Caudate nucleus (tissue), 63 donors: ENCODE measurements at places on chromosomes 11 and 22.

DNA sequence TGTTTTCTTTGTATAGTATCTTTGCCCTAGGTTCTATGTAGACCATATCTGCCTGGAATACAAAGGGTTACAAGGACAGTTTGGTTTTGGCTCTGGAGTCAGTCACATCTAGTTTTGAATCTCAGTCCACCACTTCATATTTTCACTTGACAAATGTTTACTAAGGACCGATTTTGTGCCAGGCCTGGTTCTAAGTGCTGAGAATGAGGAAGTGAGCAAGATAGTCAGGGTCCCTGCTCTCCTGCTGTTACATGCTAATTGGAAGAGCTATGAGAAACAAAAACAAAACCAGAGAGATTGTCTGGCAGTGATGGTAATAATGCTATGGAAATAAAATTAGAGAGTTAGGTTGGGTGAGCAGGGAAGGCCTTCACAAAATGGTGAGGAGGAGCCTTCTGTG is 66.1 kb upstream of the ARHGAP20 start:
- no peak for DNase-seq

DNA sequence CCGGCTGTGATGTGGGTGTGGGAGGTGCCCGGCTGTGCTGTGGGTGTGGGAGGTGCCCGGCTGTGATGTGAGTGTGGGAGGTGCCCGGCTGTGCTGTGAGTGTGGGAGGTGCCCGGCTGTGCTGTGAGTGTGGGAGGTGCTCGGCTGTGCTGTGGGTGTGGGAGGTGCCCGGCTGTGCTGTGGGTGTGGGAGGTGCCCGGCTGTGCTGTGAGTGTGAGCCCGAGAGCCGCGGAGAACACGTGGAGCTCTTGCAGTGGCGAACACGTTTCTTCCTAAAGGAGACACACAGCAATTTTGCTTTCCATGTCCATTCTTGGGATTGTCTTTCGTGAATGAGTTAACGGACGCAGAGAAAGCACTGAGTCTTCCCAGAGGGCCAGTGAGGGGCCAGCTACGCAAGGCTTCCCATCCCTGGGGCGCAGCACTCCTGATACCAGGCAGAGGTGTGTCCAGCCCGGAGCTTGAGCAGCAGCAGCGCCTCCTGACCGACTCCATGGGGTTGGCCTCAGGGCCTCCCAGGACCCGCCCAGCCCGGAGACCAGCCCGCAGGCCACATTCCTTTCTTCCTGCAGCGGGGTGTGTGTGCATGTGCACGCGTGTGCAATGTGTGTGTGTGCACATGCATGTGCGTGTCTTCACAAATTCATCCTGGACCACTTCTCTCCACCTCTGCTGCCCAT is 245.0 kb upstream of the B3GAT1 start:
- no peak for DNase-seq

GRCh38 chr11:63907808-63908530 is 9.0 kb downstream of the RCOR2 start:
- DNase-seq: peak; percentile 69

GRCh38 chr22:20953668-20954500 is 13.2 kb upstream of the AIFM3 start:
- DNase-seq: no peak

GRCh38 chr22:21726650-21727049 is 8.9 kb downstream of the YPEL1 start:
- DNase-seq: no peak

- DNase-seq: no peak
Measured at GRCh38 chr11:44760477-44760872, 33.7 kb downstream of the TSPAN18 start.

- DNase-seq: no peak
Measured at GRCh38 chr11:59151761-59152160, 9.1 kb downstream of the FAM111A start.

DNA sequence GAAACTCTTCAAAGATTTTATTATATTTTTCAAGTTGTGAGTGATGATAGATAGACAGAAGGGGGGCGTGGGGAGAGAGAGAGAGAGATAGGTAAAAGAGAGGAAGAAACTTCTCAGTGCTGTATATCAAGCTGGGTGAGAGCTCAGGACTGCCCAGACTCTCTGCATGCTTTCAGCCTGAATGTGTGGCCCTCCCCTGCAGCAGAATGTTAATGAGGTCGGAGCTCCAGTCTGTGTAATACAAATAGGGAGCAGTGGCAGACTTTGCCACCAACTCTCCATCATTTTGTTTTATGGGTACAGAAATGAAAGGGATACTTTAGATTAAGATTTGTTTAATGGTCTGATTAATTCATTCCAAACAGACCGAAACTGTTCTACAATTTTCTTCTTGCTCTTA is 752.8 kb downstream of the OPCML start:
- no peak for DNase-seq

- no peak for DNase-seq
Measured at GRCh38 chr11:14578541-14578956, 58.4 kb upstream of the PSMA1 start.

DNA sequence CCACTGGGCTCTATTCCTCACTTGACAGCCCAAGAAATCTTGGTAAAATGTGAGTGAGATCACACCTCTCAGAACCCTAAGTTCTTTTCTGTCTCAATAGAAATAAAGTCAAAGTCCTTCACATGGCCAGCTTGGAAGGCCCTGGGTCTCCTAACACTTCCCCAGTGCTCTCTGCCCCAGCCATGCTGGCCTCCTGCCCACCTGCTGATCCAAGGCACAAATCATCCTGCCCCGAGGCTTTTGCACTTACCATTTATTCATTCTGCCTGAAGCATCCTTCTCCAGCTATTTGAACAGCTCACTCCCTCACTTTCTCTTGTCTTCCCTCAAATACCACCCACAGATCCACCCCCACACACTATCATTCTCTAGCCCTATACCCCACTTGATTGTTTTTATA is 26.4 kb downstream of the ISX start:
- DNase-seq: no peak

- no peak for DNase-seq
Measured at GRCh38 chr11:102194990-102195389, 84.7 kb downstream of the YAP1 start.

DNA sequence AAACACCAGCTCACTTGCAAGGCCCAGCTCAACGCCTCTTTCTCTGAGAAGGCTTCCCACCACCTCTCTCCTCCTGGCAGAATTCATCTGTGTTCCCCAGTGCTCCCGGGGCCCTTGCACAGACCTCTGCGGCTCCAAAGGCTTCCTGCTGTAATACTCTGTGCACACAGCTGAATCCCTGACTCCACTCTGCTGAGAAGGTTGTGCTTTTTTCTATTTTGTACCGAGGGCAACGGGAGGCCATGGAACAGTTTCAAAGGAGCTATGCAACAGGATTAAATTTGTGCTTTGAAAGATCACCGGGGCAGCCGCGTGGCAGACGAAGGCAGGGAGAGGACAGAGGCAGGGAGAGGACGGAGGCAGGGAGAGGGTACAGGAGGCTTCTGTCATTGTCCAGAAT is 49.2 kb upstream of the SYT7 start:
- no peak for DNase-seq

DNA sequence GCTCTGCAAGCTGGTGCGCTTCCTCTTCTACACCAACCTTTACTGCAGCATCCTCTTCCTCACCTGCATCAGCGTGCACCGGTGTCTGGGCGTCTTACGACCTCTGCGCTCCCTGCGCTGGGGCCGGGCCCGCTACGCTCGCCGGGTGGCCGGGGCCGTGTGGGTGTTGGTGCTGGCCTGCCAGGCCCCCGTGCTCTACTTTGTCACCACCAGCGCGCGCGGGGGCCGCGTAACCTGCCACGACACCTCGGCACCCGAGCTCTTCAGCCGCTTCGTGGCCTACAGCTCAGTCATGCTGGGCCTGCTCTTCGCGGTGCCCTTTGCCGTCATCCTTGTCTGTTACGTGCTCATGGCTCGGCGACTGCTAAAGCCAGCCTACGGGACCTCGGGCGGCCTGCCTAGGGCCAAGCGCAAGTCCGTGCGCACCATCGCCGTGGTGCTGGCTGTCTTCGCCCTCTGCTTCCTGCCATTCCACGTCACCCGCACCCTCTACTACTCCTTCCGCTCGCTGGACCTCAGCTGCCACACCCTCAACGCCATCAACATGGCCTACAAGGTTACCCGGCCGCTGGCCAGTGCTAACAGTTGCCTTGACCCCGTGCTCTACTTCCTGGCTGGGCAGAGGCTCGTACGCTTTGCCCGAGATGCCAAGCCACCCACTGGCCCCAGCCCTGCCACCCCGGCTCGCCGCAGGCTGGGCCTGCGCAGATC is 16.5 kb downstream of the P2RY2 start:
- no peak for DNase-seq

- no peak for DNase-seq
Measured at GRCh38 chr11:117733316-117733715, 63.7 kb downstream of the DSCAML1 start.

- peak; percentile 71 for DNase-seq
Measured at GRCh38 chr11:125457814-125458343, 38.2 kb downstream of the FEZ1 start.

DNA sequence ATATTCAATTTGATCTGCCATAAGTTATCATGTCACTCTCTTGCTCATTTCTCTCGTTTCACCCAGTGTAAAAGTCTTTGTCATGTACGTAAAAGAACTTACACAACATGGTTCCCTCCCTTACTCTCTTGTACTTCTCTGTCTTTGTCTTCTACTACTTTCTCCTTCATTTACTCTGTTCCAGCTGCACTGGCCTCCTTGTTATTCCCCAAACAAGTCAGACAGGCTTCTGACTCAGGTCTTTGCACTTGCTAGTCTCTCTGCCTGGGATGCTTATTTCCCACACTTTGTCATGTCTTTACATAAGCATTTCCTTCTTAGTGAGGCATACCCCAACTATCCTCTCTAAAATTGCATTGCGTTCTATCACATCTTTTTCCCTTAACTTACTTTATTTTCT is 117.3 kb downstream of the CYP2R1 start:
- no peak for DNase-seq

GRCh38 chr11:20474882-20475517 is 87.5 kb downstream of the PRMT3 start:
- DNase-seq: no peak

DNA sequence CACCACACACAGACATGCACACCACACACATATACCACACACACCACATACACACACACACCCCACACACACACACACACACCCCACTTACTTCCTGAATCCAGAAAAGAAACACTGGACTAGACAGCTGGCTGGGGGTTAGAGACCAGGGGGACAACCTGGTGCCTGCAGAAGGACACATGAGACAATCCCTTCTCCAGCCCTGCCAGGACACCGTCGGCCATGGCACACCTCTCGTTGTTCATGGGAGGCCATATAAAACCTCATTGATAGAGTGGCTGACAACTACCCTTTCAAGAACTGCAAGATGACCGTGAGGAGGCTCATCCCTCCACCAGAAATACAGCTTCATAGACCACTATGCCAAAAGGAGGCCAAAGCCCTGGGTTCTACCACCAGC is 54.3 kb downstream of the IGSF9B start:
- no peak for DNase-seq

DNA sequence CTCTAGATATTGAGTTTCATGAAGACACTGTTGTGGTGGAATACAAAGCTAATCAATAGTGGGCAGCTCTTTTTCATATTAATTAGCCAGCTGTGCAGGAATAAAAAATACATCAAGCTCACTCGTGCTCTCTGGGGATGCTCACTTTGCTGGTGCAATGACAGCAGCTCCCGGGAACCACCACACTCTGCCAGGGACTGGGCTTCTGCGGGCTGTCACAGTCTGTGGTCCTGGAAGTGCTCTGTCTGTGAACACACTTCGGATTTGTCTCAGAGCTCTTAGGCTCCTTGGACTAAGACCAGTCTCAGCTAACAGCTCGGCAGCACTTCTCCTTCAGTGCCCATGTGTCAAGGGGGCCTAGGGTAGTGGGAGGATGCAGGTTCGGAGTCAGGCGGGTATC is 393.5 kb downstream of the TENM4 start:
- no peak for DNase-seq

- DNase-seq: no peak
Measured at GRCh38 chr11:77821349-77821851, 456 bp downstream of the AAMDC start.

- DNase-seq: no peak
Measured at GRCh38 chr22:49066619-49067018, 761.1 kb downstream of the BRD1 start.

GRCh38 chr22:50081426-50082196 is 3.6 kb downstream of the MLC1 start:
- DNase-seq: no peak

- DNase-seq: no peak
Measured at GRCh38 chr11:6455070-6455469, 14.3 kb upstream of the HPX start.

GRCh38 chr11:18791969-18792628 is 501 bp upstream of the PTPN5 start:
- DNase-seq: no peak

DNA sequence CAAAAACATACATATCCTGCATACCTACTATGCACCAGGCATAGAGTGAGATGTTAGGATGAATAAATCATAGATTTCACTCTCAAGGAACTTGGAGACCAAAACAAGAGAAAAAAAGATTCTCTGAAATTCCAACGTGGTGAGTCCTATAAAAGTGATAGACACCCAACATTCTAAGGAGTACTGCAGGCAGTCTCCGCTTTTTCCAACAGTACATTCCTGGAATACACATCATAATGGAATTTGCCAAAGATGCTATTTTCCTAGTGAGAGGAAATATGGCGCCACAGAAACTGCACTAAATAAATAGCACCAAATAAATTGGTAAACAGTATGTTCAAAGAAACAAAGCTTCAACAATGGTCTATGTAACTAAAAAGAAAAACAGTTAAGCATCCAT is 6.0 kb downstream of the TMEM123 start:
- DNase-seq: no peak

- no peak for DNase-seq
Measured at GRCh38 chr11:95241681-95242081, 10.7 kb upstream of the SESN3 start.

DNA sequence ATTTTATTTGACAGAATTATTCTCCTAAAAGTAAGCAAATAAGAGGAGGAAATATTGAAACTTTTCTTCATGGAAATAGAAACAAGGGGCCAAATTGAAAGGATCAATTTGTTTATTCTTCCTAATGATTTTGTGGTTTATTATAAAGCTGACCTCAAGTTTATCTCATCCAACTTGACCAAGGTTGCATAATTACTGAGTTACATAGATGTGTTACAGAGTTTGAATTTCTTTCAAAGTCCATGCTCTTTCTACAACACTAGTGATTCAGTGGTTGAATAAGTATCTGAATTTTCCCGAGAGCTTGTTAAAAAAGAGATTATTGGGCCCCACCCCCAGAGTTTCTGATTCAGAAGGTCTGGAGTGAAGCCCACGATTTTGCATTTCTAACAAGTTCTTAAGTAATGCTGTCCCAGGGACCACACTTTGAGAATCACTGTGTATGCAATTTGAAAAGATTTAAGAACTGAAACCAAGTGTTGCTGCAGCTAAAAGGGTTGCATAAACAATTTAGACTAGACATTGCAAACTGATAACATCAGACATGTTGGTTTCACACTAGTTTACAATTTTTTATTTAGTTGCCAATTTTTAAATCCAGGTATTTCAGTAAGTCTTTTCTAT is 485.7 kb upstream of the ANO5 start:
- DNase-seq: no peak
